T-cell (primary cell): ENCODE measurements at places on chromosomes 7 and 10. TPM values are rescaled to one million over a fixed set of nuclear protein-coding genes. Genes with fewer than 3 reads are reported as not detected.
A peak's percentile ranks its signal among the peaks of the same experiment; 100 is the strongest.

The UNC5B gene
- 0.13 TPM for total RNA-seq

The RBM17 gene
- total RNA-seq = 127 TPM

The SHH gene
- not detected for total RNA-seq

The STEAP1B gene
- 0.33 TPM for total RNA-seq

The SUV39H2 gene
- total RNA-seq = 3.2 TPM

DNA sequence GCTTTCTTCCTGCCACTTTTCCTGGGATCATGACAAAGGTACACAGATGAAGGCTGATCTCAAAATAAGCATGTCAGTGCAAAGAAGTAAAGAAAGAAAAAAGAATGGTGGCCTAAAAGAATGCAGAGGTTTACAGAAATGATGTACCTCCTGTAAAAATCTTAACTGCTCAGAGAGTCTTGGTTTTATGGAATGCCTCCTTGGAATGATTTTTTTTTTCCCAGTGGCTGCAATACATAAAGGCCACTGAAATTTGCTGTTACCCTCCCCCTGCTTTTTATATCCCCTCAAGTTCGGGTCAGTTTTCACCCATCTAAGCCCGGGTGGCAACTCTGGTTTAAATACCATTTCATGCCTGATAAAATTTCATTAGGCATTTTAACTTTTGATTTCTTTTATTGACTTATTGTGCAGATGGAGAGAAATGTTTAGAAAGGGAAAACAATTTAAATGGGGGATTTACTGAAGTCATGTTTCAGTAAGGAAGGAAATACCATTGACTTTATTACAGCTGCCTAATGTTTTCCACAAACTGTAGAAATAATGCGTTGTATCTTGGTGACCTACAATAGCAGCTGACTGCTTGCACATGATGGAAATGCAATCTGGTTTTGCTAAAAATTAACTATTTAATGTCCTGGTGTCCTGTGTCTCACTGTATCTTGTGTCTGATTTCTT lies 102.5 kb downstream of the SAMD9 start:
- H3K27ac ChIP-seq = no peak overlapping the region
- H3K4me3 ChIP-seq = no peak overlapping the region
- H3K36me3 ChIP-seq = no peaks in the 10 kb centered on the region
- no peaks in the 10 kb centered on the region for H3K27me3 ChIP-seq
- H3K4me1 ChIP-seq = peaks cover 9% of the 10 kb centered on the region

GRCh38 chr7:14321947-14322346 lies 332.5 kb upstream of the ETV1 start:
- H3K4me1 ChIP-seq = no peaks in the 10 kb centered on the region
- no peak overlapping the region for H3K27ac ChIP-seq
- H3K27me3 ChIP-seq = no peaks in the 10 kb centered on the region
- H3K4me3 ChIP-seq = no peak overlapping the region

DNA sequence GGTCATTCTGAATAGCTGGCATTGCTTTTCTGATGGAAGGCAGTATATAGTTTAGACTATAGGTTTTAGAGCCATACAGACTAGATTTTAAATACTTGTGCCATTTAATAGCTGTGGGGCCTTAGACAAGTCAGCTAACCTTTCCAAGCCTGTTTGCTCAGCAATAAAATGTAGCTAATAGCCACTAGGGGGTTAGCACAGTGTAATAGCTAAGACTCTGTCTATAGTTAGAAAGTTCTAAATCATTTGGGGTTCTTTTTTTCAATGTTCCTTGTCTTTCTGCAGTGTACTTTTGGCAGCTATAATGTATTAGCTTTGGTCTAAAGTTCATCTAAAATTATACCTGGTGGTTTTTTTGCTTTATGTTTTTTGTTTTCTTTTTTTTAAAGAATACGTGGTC lies 7.5 kb upstream of the KIFBP start:
- H3K27ac ChIP-seq = no peak overlapping the region
- DNase-seq = no peak
- no peaks in the 10 kb centered on the region for H3K27me3 ChIP-seq
- H3K4me1 ChIP-seq = no peaks in the 10 kb centered on the region

GRCh38 chr7:117308891-117309290 lies 14.0 kb downstream of the WNT2 start:
- H3K4me3 ChIP-seq = no peak overlapping the region
- no peak overlapping the region for H3K27ac ChIP-seq
- DNase-seq = no peak
- no peaks in the 10 kb centered on the region for H3K27me3 ChIP-seq
- no peaks in the 10 kb centered on the region for H3K4me1 ChIP-seq
- no peaks in the 10 kb centered on the region for H3K36me3 ChIP-seq

DNA sequence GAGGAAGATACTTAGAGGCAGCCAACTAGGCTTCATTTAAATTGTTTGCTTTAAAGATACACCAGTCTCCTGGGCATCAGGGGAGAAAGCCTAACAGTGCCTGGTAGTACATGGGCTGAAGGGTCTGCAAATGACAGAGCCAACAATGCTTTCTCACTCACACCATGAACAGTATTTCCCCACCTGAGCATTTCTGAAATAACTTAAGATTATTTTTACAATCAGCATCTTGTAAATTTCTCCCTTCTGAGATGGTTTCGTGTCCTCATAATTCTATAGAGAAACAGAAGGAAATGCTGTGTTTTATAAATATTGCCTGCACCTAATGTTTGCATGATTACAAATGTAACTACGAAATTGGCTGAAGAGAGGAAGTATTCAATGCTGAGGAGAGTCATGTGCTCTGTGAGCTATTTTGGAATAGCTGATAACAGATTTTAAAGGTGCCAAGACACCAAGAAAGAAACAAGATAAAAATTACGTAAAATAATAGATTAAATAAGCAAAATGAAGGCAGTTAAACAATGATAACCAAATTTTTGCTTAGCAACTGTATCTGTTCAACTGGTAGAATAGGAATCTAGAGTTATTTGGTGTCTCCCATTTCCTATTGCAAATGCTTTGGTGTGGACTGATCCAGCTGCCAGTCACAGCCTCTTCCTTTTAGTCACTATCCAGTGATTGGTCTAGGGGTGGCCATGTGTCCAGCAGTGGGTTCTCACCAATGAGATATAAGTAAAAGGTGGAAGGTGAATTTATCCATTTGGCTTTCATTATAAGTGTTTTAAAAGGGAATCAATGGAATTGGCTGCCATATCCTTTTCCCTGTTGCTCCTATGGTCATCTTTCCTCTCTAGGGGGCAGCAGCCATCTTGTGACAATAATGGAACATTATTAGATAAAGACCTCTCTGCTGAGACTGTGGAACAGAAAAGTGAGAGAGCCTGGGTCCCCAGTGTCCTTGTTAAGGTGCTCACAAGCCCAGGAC lies 167.9 kb upstream of the SLC26A5 start:
- H3K36me3 ChIP-seq = no peaks in the 10 kb centered on the region
- peaks cover 2% of the 10 kb centered on the region for H3K27me3 ChIP-seq
- no peak for DNase-seq
- H3K27ac ChIP-seq = no peak overlapping the region
- H3K4me3 ChIP-seq = no peak overlapping the region
- no peaks in the 10 kb centered on the region for H3K4me1 ChIP-seq

DNA sequence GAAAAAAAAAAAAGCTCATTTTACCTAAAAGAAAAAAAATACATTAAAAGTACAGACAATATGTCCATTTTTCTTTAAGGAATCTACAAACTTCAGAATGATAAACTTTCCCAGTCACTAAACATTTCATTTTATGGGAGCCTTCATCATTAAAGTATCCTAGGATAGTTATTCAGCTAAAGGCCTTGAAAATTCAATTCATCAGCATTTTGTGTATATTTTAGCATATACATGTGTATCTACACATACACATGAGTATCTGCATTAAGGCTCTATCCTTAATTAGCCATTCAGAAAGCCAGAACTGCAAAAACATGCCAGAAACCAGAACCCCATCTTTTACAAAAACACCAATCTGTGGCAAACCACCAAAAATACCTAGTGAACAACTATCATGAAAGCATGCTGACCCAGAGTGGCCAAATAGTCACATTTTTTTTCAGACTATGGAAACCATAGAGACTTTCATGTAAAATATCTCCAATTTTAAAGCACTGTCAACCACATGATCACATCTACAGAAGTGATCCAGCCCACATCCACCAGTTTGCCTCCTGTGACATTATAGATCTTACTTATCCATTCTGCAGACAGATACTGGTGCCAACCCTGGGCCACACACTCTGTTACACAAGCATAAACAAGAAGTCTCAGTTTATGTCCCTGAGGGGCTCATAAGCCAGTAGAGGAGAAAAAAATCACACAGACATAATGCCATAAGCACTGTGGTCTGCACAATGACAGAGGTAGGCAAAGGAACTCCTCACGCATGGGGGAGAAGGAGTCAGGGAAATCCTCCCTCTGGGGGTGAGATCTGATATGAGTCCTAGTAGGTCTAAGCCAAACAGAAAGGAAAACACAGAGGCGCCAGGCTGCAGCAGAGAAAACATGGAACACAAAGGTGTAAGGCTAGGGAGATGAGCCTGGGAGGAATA lies 79.2 kb downstream of the SRPK2 start:
- peak; percentile 17 for DNase-seq
- H3K4me1 ChIP-seq = peaks cover 10% of the 10 kb centered on the region
- H3K27me3 ChIP-seq = no peaks in the 10 kb centered on the region
- no peak overlapping the region for H3K4me3 ChIP-seq
- no peak overlapping the region for H3K27ac ChIP-seq

GRCh38 chr7:128922496-128923410 lies 12.2 kb upstream of the KCP start:
- H3K36me3 ChIP-seq = no peaks in the 10 kb centered on the region
- no peak overlapping the region for H3K27ac ChIP-seq
- H3K4me1 ChIP-seq = no peaks in the 10 kb centered on the region
- no peak for DNase-seq

- no peak for DNase-seq
- H3K4me3 ChIP-seq = no peak overlapping the region
- H3K27ac ChIP-seq = no peak overlapping the region
These were observed 83.3 kb downstream of the CUL2 start for GRCh38 chr10:35006836-35007235.

DNA sequence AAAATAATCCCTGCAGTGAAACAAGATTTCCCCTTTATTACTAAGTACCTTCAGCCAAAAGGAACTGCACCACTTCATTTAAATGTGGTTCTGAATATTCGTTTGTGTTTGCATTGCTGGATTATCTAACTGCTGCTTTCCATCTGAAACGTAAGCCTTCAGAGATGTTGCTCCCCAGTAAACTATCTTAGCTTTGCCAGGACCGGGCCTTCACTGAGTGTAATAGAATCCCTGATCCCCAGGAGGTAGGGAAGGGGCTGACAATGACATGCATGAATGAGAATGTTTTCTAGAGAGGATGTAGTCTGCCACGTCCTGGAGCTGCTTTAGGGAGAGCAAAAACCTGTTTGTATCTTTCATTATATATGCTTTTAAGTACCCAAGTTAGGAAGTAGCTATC lies 19.5 kb upstream of the INSYN2A start:
- H3K27ac ChIP-seq = no peak overlapping the region
- H3K4me1 ChIP-seq = no peaks in the 10 kb centered on the region
- no peak overlapping the region for H3K4me3 ChIP-seq
- no peaks in the 10 kb centered on the region for H3K36me3 ChIP-seq
- DNase-seq = no peak

- no peaks in the 10 kb centered on the region for H3K36me3 ChIP-seq
- DNase-seq = no peak
- no peak overlapping the region for H3K27ac ChIP-seq
These were observed 858.7 kb downstream of the CCSER2 start for GRCh38 chr10:85187047-85187446.

GRCh38 chr10:79923145-79923544 lies 25.8 kb downstream of the SFTPD start:
- no peaks in the 10 kb centered on the region for H3K4me1 ChIP-seq
- no peak overlapping the region for H3K27ac ChIP-seq
- H3K36me3 ChIP-seq = no peaks in the 10 kb centered on the region

GRCh38 chr10:119860866-119861607 lies 11.6 kb downstream of the MCMBP start:
- H3K4me1 ChIP-seq = peaks cover 8% of the 10 kb centered on the region
- H3K27ac ChIP-seq = no peak overlapping the region
- H3K27me3 ChIP-seq = no peaks in the 10 kb centered on the region
- no peak for DNase-seq
- no peak overlapping the region for H3K4me3 ChIP-seq

DNA sequence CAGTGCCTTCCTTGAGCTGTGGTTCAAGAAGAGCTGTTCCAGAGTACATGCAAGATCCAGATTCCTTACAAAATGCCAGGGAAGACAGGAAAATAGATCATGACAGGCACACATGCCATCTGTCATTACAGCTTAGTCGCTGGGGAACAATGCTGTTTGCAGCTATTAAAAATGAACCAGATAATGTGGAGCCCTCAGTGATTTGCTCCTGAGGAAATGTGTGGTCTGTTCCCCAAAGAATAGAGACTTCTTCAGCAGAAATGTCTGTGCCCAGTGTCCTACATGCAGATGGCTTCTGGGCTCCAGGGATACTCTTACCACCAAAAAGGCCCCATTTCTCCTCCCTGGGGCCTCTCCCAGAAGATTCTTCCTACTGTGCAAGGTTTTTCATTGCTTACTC lies 627.9 kb downstream of the SORCS3 start:
- no peaks in the 10 kb centered on the region for H3K4me1 ChIP-seq
- no peak overlapping the region for H3K27ac ChIP-seq
- H3K4me3 ChIP-seq = no peak overlapping the region
- H3K27me3 ChIP-seq = no peaks in the 10 kb centered on the region
- no peak for DNase-seq

DNA sequence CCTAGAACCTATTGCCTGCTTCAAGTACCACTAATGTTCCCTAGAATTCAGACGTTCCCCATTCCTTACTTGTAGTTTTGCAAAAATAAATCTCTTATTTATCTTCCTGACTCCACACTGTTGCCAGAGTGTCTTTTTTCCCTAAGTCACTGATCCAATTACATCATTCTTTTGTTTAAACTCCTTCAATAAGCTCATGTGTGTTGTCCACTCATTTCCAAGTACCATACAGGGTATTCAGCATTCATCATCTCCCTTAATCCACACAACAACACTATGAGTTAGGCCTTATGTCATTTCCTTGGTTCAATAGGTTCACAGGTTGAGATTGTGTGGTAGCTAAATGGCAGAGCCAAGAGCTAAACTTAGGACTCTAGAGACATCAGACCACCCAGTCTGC lies 119.9 kb upstream of the RHOBTB1 start:
- no peak for DNase-seq

DNA sequence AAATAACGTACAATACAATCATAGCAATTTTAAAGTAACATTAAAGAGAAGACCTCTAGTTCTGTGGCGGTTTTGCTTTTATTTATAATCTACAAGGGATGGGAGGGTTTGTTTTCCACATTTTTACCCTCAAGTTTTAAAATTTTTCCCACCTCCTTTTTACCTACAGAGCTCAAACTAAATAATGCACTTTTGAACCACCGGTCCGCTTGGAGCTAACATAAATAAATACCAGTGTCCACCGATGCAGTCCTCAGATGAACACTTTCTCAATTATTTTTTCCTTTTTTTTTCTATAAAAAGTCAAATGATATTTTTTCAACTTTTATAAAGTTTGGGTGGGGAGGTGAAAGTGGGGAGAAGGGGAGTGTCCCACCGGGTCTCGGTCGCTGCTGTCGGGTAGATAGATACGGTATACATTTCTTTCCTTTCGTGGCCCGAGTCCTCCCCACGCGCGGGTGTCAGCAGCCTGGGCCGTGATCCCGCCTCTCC lies 3.3 kb downstream of the ZNF503 start:
- DNase-seq = no peak
- H3K4me3 ChIP-seq = no peak overlapping the region
- no peaks in the 10 kb centered on the region for H3K36me3 ChIP-seq
- no peaks in the 10 kb centered on the region for H3K27me3 ChIP-seq
- H3K4me1 ChIP-seq = peaks cover 9% of the 10 kb centered on the region
